T-helper 2 cell treated with Interferon-gamma antibody and Interleukin-4, amounts not matched to agents 5 μg/mL and 100 μg/mL, for 36 hours (primary cell): ENCODE measurements at places on chromosomes 1 and 21.

DNA sequence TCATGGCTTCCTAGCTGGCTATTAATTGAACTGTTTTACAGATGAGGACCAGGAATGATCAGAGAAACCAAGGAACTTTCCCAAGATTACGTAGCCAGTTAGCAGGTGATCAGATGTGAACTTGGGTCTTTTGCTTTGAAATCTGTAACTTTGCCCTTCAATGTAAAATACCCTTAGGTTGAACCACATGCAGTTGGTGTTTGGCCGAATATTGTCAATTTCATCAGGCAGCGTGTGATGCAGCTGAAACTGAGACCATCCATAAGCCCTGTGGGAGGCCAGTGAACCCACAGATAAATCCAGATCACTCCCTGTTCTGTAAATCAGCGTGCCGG lies 150.8 kb downstream of the ETS2 start:
- DNase-seq: no peak

- DNase-seq: no peak
These were observed at the start of gene ADAMTS1 for GRCh38 chr21:26845066-26845758. ADAMTS1 (minus strand) TSS chr21:26845409; CDS start chr21:26844954, 455 bp downstream.

DNA sequence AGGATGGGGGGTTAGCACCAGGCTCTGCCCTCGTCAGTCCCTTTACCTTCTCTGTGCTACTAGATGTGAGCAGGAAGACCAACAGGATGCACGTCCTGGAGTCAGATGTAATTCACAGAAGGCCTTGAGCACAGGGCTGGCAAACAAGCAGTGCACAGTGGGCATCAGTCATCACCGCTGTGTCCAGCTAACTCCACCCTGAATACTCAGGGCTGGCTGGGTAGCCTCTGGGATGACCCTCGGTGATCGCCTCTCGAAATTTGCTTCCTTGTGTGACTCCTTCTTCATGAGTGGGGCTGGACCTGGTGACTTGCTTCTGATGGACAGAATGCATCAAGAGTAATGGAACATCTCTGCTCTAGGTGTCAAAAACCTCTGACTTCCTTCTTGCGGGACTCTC lies 92.2 kb upstream of the TMPRSS2 start:
- DNase-seq: no peak

DNA sequence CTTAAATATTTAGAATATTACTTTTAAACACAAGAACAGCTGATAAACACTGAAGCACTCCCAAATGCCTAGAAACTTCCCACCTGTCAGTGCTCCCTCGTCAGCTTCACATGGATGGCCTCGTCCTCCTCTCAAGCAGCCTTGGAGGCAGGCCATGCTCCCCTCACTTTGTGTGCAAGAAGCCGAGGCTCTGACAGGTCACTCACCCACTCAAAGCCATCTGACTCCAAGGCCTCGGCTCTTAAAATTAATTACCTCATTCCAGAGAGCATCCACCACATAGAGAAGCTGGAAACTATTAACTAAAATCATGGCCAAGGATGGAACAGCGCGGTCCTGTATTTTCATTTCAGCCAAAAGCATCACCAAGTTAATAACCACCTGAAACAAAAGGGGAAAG lies 17.8 kb downstream of the LBR start:
- no peak for DNase-seq

DNA sequence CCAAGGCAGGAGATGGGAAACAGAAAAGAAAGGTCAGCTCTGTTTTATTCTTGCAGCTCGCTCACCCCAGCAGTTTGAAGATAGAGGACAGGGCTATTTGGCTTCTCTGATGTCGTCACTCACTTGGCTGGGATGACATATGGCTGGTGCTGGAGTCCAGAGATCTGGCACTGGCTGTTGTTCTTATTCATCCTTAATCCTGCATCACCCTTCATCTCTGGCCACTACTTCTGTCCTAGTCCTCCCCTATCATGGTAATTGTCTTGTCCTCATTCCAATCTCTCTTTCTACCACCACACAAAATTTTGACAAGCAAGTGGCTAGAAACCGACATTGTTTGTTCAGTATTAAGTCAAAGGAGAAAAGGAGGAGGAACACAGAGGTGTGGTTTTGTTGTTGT lies 103.8 kb upstream of the PDE4B start:
- no peak for DNase-seq

GRCh38 chr1:17502326-17502778 lies 37.1 kb upstream of the ARHGEF10L start:
- DNase-seq: peak; percentile 43

DNA sequence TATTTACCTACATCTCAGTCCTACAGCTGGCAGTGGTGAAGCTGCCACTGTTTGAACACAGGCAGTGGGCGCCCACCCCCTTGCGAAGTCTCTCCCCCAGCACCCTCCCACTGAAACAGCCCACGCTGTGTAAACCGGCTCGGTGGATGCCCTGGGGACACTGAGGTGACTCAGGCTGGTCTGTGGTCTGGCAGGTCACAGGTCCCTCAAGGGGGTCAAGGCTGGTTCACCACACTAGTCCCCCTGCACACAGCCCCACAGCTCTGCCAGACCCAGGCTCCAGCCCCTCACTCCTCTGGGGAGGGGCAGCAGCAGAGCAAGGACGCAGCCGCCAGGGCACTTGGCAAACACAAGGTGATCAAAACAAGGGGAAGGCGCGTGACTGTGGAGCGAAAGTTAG lies 7.6 kb downstream of the CHD5 start:
- DNase-seq: no peak

- DNase-seq: no peak
These were observed 36.1 kb upstream of the IL20 start for GRCh38 chr1:206829282-206829681.

- DNase-seq: no peak
These were observed 91.3 kb downstream of the DENND1B start for GRCh38 chr1:197683895-197684553.

- no peak for DNase-seq
These were observed 8.5 kb downstream of the GPA33 start for GRCh38 chr1:167081594-167082156.

- DNase-seq: no peak
These were observed 7.5 kb downstream of the ID3 start for GRCh38 chr1:23551849-23552248.

DNA sequence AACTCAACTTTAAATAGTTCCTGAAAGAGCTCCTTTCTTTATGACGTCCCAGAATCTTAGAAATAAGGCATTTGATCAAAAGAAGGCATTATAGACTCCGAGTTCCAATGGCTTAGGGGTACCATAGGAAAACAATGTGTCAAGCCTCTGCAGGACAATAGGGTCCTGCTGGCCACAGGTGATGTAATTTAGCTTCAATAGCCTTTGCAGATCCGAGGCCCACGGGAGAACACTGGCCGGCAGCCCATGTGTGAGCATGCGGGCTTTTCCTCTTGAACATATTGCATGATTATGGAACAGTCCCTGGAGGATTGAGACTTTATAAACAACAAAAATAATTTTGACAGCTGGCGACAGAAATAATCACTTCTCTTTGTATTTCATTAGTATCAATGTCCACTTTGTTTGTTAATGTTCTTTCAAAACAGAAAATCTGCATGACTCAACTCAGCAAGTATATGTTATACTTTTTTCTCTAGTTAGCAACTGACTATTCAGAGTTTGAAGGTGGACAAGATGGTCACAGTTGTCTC lies 49.0 kb upstream of the NR5A2 start:
- no peak for DNase-seq

GRCh38 chr1:110003747-110004428 lies 19.3 kb downstream of the AHCYL1 start:
- peak; percentile 49 for DNase-seq

DNA sequence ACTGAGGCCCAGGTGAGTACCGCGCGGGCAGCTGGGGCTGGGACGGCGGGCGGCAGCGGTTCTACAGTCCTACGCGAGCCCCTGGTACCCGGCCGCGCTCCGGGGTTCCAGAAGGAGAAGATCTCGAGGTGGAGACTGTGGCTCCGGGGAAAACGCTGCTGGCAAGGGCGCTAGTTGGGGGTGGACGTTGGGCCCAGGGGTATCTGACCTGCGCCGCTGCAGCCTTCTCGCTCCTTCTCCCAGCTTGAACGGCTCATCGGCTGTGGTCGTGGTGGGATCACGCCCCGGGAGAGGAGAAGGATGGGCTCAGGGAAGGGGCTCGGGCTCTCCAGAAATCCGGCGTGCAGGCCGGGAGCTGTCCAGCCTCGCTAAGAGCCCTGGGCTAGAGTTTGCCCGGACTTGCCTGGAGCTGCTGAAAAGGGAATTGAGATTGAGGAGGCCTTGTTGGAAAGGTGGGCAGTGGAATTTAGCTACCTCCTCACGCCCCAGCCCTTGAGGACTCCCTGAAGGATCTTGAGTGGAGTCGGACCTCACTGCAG lies 1.1 kb upstream of the POU3F1 start:
- no peak for DNase-seq

GRCh38 chr1:15965228-15965767 lies 10.6 kb downstream of the ZBTB17 start:
- DNase-seq: peak; percentile 60

DNA sequence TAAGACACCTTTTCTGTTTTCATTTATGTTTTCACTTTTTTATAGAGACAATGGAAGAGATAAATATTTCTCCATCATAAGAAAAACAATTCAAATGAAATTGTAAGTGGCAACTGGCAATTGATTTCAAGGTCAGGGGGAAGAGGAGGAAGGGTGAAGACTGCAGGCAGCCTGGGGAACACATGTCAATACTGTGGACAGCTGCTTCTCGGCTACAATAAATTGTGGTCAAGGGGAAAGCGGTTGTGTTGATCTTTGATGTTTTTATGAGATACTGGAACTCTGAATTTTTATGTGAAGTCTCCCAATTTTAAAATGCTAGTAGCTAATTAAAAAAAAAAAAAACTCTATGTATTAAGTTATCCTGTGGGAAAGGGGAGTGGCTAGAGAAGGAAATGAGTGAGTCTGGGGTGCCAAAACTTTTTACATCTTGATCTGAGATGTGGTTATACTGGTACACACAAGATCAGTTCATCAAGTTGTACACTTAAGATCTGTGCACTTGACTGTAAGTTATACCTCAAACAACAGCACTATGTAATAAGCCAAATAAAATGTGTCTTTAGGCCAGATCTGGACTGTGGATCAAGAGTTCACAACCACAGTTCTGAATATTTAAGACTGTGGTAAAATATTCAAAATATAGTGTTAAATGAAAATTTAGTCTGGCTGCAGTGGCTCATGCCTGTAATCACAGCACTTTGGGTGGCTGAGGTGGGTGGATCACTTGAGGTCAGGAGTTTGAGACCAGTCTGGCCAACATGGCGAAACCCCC lies 18.0 kb downstream of the SSX2IP start:
- no peak for DNase-seq

- DNase-seq: no peak
These were observed 2251.6 kb downstream of the NCAM2 start for GRCh38 chr21:23249760-23250159.

GRCh38 chr1:3465091-3465934 lies 10.8 kb downstream of the ARHGEF16 start:
- DNase-seq: no peak

DNA sequence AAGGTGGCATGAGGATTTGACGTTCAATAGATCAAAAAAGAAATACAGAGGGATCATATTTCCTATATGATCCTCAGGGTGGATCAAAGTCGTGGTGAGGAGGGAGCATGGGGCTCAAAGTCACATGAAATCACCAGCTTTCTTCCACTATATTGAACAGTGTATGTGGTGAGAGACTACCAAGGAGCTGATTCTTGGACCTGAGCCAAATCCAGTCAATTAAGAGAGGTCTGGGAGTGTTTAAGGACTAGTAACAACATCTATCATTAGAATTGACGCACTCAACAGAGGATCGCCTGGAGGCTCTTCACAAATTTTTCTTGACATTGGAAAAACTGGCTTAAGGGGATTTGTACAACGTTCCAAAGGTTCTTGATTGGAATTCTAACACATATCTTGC lies 267.7 kb upstream of the PROX1 start:
- no peak for DNase-seq

DNA sequence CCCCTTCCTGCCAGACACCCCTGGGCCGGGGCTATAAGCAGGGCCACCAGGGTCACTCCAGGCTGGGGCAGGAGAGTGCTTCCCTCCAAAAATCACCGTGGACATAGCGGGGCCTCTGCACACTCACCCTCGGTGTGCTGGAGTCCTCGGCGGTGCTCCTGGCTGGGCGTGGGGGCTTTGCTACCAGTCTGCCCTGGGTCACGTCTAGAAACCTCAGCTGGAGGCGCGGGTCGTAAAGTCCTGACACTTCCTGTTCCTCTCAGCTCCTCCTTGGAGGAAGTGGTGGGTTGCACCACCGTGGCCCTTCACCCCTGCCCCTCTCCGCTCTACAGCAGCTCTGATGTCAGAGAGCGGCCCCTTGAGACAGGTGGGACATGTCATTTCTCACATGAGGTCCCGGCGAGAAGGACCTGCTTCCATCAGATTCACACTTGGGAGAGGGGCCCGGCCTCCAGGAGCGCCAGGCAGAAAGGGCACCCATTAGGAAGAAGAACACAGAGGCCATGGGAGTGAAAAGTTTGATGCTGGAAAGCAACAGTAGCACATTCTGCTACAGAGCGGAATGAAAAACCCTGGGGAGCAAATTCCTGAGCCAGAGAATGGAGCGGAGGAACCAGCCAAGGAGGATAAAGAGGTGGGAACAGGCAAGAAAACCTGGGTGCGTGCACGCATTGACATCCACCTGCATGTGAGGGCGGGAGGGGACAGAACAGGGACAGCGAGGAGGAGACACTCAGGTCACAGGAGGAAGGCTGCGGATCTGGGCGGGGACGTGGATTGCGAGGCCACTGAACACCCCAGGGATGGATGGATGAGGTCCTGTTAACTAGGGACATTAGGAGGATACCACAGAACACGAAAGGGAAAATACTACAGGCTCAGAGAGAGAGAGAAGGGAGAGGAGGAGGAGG lies at the start of gene ITGB2:
TSS of gene ITGB2 (minus strand) at position 206 of the 911 bp plus-strand sequence. CDS start 10,117 bp downstream, outside the sequence.
- DNase-seq: peak; percentile 67

DNA sequence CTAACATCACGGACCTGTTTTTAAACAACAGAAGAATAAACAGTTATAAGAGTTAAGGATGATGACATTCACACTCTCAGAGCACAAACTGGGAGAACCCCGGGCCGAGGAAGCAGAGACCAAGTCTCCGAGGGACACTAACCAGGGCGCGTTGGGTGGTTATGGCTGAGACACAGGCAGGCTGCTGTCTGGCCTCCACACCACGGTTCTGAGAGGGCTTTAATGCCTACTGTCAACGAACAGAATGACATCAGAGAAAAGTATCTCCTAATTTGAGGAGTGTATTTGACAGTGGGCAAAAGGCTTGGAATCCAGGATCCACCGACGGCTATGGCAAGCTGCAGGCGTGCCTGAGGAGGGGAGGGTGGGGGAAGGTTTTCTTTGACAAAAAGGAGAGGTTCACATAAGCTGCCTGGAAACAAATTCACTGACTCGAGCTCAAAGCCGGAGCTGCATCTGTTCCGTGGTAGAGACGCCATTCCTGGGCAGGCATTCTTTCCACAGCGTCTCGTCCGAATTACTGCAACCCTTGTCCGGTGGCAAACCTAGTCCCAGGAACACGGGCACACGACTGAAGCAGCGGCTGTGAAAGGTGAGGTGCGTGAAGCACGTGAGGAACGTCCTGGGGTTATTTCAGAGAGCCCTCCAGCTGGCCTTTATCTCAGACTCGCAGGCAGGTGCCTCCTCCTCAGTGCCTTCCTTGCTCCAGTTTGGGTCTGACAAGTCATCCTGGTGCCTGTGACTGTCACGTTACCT lies 9.4 kb downstream of the POFUT2 start:
- no peak for DNase-seq
